Caco-2 (cell line): ENCODE measurements at places on chromosomes 12 and 14. TPM values are rescaled to one million over a fixed set of nuclear protein-coding genes. Genes with fewer than 3 reads are reported as not detected.

The KLRF1 gene
- not detected in 2 replicates for total RNA-seq

DNA sequence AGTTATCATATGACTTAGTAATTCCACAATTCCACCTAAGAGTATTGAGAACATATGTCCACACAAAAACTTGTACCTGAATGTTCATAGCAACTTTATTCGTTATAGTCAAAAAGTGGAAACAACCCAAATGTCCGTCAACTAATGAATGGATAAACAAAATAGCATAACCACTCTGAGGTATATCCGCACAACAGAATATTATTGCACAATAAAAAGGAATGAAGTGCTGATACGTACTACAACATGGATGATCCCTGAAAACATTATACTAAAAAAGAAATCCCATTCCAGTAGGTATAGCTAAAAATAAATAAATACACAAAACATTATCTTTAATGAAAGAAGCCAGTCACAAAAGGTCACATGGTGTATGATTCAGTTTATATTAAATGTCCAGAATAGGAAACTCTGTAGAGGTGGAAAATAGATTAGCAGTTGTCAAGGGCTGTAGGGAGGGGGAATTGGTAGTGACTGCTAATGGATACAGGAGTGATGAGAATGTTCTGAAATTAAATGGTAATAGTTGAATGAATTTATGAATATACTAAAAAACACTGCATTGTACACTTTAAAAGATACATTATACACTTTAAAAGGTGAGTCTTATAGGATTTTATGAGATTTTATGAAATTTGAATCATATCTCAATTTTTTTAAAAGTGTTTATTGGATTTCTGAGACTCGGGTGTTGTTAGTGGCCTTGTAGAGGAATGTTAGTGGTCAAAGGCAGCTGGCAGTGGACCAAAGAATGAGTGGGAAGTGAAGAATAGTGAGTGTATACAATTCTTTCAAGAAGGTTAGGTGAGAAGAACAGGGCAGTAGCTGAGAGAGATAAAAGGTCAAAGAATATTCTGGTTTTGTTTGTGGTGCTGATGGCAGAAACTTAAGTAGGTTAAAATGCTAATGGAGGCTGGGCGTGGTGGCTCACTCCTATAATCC is 36.3 kb upstream of the BAZ1A start:
- DNase-seq = no peak

DNA sequence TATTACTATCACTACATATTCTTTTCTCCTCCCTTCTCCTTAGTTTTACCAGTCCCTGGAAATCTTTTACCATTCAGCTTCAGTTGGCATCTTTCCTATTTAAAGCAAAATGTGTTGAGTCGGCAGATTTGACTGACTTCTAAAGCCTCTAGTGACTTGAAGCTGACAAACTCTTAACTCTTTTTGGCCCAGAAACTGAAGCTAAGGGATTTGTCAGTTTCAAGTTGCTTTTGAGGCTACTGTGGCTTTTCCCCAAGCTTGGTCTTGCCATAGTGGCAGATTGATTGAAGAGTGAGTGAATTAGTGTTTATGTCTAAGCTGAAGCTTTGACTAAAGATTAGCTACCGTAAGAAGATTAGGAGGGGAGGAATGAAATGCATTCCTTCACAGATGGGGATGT is 104.0 kb downstream of the ETNK1 start:
- no peak for DNase-seq

GRCh38 chr14:94819531-94819930 is 49.6 kb upstream of the GSC start:
- DNase-seq = no peak

DNA sequence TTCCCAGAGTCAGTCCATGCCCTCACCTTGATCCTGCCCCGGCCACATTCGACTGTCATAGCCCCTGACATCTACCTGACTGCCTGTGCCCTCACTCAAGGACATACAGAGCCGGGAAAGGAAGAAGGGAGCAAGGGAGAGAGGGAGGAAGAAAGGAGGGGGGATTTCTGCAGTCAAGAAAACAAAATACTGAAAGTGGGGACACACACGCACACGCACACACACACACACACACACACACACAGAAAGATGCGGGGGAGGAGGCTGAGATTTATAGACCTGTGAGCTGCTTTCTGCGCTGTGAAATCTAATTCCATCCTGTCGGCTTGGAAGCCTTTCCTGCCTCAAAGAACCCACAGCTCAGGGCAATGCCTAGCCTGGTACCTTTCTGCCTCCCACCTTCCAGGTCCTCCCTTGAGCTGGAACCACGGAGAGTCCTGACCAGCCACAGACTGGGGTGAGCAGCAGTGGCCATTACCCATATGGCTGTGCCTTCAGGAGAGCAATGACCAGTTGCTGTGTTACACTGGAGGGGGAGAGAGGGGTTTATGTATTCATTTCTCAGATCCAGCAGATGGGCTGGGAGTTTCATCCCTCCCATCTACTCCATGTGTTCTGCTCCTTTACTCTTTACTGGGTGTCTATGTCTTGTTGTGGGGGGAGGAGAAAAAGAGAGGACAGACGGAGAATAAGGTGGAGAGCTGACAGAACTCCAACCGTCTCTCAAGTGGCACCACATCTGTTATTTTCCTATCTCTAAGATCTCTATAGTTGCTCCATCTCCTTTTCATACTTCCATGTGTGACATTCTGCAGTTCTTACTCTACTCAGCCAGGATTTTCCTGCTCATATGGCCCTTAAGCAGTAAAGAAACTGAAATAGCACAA is 12.9 kb downstream of the C14orf93 start:
- no peak for DNase-seq

- peak; percentile 52 for DNase-seq
Measured at GRCh38 chr12:113048716-113049127, 7.8 kb upstream of the DTX1 start.

GRCh38 chr12:122895320-122895703 is 612 bp downstream of the VPS37B start:
- DNase-seq = no peak

DNA sequence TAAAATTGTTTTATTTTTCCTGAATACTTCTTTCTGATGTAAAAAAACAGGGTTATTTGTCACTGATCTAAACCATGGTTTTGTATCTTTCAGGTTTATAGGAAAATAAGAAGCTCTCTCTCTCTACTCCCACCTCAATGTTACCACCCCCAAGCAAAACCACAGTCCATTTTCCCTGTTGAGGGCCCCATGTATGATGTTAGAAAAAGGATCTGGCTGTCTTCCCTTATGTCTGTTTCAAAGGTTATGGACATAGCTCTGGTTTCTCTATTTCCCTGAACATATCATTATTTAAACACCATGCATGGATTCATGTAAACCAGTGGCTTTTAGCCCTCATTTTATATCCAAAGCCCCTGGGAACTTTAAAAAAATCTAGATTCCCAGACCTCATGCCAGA is 649.0 kb upstream of the TBX3 start:
- no peak for DNase-seq

GRCh38 chr12:122793685-122794106 is 19.3 kb downstream of the CCDC62 start:
- peak; percentile 34 for DNase-seq

- DNase-seq = peak; percentile 92
Measured at GRCh38 chr14:73795974-73796373, 55.7 kb upstream of the PTGR2 start.

- no peak for DNase-seq
Measured at GRCh38 chr14:98704441-98704840, 567.6 kb downstream of the BCL11B start.

The RGS6 gene
- total RNA-seq = not detected in 2 replicates

- DNase-seq = no peak
Measured at GRCh38 chr12:132079200-132079599, 64.9 kb downstream of the DDX51 start.

GRCh38 chr14:104437703-104438102 is 141.9 kb upstream of the C14orf180 start:
- DNase-seq = no peak

The INSM2 gene
- total RNA-seq = 0.14 TPM in 1 of 2 replicates, not detected in the other

The GLT1D1 gene
- not detected in 2 replicates for total RNA-seq

- DNase-seq = peak; percentile 14
Measured at GRCh38 chr14:73997108-73997943, 21.8 kb downstream of the ENTPD5 start.

The SMCO2 gene
- total RNA-seq = 0.93 and 1.2 TPM in 2 replicates

- DNase-seq = no peak
Measured at GRCh38 chr14:80663541-80663940, 278.0 kb downstream of the CEP128 start.

- DNase-seq = no peak
Measured at GRCh38 chr12:26629864-26630263, 203.1 kb downstream of the ITPR2 start.

GRCh38 chr12:65490250-65490649 is 211.8 kb downstream of the MSRB3 start:
- no peak for DNase-seq

DNA sequence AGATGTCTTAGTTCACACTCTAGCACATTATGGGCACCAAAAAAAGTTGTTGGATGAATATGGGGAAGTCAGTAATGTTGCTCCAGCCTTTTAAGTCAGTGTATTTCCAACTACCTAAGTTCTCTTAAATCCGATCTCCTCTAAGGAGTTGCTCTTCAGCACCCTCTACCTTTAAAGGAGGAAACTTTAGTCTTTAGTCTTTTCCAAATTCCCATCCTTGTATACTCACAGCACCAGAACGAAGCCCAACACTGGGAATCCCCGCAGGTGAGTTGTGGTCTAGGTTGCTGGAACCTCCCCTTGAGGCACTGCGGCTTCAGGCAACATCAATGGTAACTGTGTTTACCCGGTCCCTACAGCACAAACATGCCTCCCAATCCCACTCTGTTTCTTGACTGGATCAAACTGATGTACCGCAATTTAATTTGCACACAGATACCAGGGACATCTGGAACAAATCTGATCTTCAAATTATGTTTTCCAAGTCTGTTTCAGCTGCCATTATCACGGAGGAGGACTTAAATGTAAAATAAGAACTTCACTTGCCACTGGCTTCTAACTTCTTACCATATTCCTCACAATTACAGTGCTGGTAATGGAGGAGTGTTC is 179.0 kb downstream of the FOXN3 start:
- no peak for DNase-seq

GRCh38 chr14:92650581-92651105 is 97.8 kb downstream of the LGMN start:
- DNase-seq = no peak

GRCh38 chr12:97556302-97556779 is 93.7 kb downstream of the RMST start:
- peak; percentile 39 for DNase-seq

GRCh38 chr12:89160716-89161123 is 191.6 kb downstream of the DUSP6 start:
- DNase-seq = no peak

The LBHD2 gene
- total RNA-seq = not detected in 2 replicates

DNA sequence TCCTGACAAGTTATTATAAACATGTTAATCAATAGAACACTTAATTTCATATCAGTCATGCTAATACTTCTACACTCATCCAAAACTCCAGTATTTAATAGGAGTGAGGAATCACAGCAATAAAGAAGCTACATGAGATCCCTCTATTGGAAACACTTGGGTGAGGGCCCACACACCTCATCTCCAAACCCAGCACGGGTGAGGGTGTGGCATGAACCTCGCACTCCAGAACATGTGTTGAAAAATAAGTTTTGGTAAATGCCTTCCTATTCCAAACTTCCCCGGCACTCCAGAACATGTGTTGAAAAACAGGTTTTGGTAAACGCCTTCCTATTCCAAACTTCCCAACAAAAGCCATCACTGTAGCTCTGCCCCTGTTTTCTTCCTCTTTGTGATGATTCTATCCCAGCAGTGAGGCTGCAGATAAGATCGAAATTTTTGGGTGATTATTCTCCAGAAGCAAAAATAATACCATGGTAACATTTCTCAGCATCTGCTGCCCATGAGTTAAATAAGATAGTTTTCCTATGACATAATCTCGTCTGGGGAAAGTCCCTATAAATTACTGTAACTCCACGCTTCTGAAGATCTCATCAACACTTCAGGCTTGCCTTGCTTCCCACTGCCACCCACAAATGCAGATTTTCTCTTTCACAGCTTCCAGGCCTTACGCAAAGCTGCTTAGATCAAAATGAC is 24.4 kb upstream of the PTPRB start:
- no peak for DNase-seq
